ENCODE measurements at places on chromosomes 16 and 17.
A peak's percentile ranks its signal among the peaks of the same experiment; 100 is the strongest.

GRCh38 chr16:68284847-68285246 is 20.5 kb downstream of the SLC7A6 start:
- peak; percentile 69 for DNase-seq

- no peak for DNase-seq
Measured at GRCh38 chr17:61689610-61690180, 98.7 kb upstream of the NACA2 start.

- peak; percentile 93 for DNase-seq
Measured at GRCh38 chr16:19167710-19168370, at the start of gene SYT17. SYT17 (plus strand) TSS chr16:19168240; CDS start chr16:19168647, 407 bp downstream.

DNA sequence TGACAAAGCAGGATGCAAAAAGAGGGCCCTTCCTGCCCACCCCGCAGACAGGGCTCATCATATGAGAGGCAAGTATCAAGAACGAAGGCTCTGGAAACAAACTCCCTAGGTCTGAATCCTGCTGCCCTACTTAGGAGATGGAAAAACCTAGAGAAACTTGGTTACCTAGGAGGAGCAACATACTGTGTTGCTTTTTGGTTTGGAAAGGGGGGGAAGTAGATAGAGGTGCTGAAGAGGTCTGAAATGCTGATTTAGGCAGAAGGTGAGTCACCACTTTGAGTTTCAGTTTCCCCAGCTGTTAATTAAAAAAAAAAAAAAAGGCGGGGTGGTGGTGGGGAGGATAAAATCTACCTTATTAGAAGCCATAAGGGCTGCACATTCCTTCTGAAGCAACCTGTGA is 1.5 kb downstream of the N4BP1 start:
- peak; percentile 76 for DNase-seq

DNA sequence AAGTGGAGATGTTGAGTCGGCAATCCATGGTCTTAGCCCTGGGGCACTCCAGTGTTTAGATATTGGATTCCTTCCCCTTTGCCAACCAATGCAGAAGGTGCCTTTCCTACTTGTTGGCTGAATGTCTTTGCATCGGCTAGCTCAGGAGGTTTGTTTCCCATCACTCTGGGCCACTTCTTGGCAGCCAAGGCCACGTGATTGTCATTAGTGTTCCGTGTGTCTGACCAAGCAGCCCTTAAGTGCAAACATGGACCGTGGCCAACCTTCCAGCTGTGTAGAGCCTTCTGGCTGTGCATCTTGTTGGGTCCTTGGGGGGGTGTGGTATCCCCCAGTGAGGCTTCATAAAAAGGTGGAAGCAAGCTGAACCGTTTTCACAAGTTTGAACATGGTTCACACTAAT is 66.0 kb downstream of the GNAO1 start:
- no peak for DNase-seq

DNA sequence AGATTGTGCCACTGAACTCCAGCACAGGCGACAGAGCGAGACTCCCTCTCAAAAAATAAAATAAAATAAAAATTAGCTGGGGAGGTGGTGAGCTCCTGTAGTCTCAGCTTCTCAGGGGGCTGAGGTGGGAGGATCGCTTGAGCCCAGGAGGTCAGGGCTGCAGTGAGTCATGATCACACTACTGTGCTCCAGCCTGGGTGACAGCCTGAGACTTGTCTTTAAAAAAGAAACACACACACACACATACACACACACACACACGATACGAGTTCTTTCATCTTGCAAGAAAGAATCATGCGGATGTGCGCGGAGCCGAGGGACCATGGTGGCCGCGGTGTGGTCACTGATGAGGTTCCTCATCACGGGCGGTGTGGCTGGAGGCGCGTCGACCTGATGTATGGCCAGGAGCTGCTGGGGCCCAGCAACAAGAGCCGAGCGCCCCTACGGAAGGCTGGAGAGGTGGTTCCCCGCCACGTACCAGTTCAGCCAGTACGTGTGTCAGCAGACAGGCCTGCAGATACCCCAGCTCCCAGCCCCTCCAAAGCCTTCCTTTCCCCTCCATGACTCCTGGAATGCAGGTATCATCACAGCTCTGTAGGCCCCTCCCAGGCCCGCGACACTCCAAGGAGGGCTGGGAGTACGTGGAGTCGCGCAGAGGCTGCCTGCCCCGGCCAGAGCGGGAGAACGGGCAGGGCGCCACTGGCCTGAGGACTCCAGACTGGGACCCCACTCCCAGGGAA is 20.7 kb downstream of the NXN start:
- no peak for DNase-seq

- no peak for DNase-seq
Measured at GRCh38 chr16:11502239-11502638, 84.5 kb downstream of the LITAF start.

DNA sequence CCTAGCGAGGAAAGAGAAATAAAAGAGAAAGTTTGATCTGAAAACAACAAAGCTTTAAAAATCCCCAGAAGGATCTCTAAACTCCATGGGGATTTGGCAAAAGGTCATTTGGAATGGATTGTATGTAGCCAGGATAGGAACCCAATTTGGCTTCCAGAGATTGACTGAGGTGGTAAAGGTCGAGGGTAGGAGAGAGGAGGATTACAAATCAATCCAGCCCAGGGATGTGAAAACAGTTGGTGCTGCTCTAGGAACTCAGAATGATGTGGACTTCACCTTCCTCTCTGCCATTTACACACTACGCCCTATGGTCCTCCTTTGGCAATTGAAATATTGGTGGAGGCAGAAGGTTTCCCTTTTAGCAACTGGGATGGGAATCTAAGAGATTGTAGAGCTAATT is 18.8 kb upstream of the SMIM36 start:
- DNase-seq: no peak

DNA sequence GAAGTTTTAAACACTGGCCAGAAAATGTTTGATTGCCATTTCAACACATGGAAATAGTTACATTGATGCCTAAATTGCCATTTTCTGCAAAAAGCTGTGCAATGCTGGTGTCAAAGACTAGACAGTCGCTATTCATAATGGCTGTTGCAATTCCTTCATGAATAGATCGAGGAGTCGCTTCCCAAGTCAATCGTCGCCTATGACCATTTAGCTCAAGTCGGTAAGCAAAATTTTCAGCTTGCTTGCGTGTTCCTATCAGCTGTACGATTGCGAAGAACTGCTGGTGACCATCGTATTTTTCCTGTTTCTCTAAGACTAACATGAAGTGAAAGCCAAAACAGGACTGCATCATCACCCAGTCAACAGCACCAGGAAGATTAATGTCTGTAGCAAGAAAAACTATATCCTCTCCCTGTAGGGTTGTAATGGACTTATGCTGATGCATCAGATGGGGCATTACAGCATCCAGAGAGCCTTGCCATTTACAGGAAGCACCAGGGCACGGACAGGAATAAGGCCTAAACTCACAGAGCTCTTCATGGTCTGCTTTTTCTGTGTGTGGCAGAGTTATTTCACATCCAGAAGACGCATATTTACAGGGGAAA is 23.6 kb downstream of the SIAH1 start:
- DNase-seq: no peak

GRCh38 chr17:56130026-56130425 is 23.2 kb upstream of the ANKFN1 start:
- no peak for DNase-seq

DNA sequence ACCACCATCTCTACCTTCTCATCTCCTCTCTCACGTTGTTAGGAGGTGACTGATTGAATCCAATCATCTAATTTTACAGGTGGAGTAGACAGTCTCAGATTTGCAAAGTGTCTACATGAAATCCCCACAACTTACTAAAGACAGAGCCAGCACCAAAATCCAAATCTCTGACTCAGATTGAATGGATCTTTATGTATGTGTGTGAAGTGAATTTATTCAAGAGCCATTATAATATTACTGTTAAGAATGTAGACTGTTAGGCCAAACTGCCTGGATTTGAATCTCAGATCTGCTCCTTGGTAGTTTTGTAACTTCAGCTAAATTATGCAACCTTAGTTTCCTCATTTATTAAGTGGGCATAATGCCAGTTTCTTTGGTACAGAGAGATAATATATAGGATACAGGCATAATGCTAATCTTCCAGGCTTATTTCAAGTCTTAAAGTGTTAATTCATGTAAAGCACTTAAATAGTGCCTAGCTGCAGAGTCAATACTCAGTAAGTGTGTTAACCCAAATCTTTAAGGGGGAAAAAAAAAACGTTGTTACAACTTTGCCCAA is 12.7 kb downstream of the CNEP1R1 start:
- no peak for DNase-seq

DNA sequence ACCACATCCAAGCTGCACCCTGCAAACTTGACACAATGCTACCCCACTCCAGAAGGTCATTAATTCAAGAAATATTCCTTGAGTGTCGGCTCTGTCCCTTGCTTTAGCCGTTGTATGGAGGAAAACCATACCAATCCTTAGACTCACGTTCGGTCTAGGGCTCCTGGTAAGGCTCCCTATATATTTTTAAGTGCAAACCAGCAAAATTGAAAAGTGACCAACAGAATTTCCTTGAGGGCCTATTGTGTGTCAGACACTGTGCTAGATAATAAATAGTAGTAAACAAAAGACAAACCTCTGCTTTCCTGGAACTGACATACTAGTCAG is 390 bp upstream of the BBS2 start:
- DNase-seq: no peak

DNA sequence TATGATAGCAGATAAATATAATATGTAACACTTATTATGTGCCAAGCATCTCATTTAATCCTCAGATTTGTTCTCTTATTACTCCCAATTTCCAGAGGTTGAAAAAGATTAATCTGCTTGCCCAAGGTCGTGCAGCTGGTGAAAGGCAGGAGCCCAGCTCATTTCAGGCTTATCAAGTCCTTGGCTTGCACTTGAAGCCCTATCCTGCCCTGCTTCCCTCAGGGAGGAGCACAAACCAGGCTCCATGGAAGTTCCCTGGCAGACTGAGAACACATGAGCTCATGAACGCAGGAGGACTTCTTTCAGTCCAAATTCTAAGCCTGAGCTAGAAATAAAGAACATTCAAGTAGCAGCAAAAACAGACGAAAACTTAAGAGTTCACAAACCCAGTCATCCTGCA is 74.8 kb downstream of the USP31 start:
- no peak for DNase-seq

GRCh38 chr17:11241611-11242226 is 706 bp downstream of the SHISA6 start:
- DNase-seq: no peak

GRCh38 chr16:64952177-64952576 is 169.7 kb downstream of the CDH11 start:
- no peak for DNase-seq

DNA sequence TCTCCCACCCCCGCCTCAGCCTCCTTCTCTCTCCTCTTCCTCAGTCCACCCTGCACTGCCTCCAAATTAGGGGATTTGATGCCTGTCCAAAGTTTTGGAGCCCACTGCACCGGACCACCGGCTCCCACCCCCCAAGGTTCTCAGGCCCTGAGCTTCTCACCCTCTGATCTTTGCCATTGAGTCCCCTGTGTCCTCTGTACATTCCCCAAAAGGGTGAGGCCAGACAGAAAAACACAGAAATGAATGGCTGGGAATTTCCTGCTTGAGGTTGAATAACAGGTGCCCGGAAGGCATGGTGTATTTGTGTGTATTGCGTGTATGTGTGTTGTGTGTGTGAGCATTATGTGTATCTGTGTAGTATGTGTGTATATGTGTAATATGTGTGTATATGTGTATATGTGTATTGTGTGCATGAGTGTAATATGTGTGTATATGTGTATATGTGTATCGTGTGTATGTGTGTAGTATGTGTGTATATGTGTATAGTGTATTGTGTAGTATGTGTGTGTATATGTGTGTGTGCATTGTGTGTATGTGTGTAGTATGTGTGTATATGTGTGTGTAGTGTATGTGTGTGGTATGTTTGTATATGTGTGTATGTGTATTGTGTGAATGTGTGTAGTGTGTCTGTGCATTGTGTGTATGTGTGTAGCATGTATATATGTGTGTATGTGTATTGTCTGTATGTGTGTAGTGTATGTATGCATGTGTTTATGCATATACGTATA is 16.0 kb upstream of the CCL17 start:
- DNase-seq: no peak

DNA sequence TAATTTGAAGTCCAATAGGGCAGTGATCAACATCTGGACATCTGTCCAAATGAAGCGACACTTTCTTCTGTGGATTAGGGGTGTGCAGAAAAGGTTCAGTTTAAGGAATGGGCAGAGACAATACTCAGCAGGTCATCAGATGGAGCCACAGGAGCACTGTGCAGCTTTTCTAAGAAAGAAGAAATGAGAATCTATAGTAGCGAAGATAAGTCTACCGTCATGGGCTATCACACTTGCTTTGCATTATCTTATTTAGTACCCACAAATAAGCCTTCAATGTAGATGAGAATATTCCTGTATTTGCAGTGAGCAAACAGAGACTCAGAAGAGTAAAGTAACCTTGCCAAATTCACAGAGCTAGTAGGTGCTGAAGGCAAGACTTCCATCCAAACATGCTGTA is 412.0 kb upstream of the GOT2 start:
- DNase-seq: no peak
